ENCODE measurements at places on chromosomes 16 and 17. TPM values are rescaled to one million over a fixed set of nuclear protein-coding genes. Genes with fewer than 3 reads are reported as not detected.

SMIM5 gene
- 0.49 TPM for total RNA-seq

SHISA9 gene
- 19.7 TPM for total RNA-seq

VASN gene
- 2.5 TPM for total RNA-seq

STAT3 gene
- total RNA-seq, result 26.3 TPM

SUMO2 gene
- total RNA-seq, result 102 TPM

MARVELD3 gene
- total RNA-seq, result 0.25 TPM

MRPL38 gene
- 23.1 TPM for total RNA-seq
